ENCODE measurements at places on chromosomes 4 and X.

GRCh38 chr4:38016698-38017097, 56.5 kb downstream of the PTTG2 start:
- no peak for DNase-seq

- peak; percentile 62 for DNase-seq
Measured at GRCh38 chrX:10636337-10636736, 16.0 kb upstream of the MID1 start.

- no peak for DNase-seq
Measured at GRCh38 chrX:114178126-114178525, 405.8 kb upstream of the HTR2C start.

- DNase-seq, result no peak
Measured at GRCh38 chr4:186920992-186921391, 197.3 kb upstream of the FAT1 start.

DNA sequence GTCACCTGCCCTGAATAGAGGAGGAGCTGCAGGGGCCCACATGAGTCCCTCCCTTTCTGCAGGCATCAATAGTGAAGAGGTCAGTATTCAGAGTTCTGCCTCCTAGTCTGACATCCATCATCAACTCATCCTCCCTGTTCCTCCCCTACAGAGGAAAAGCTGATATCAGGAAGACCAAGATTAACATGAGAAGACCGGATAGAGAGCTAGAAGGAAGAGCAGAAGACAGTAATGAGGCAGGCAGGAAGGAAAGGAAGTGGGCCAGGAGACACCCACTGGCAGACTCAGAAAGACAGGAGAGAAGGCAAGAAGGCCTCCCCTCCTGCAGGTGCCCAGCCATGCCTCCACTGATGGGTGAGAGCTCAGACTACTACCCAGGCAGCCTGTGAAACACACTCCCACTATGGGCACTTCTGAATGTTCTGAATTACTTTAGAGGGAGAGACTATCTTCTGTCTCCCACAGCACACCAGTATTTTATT, 74.6 kb downstream of the CC2D2A start:
- no peak for DNase-seq

GRCh38 chr4:53924333-53925049, 139.9 kb downstream of the CHIC2 start:
- no peak for DNase-seq

- no peak for DNase-seq
Measured at GRCh38 chrX:118350706-118351105, 4.8 kb downstream of the WDR44 start.

GRCh38 chr4:4735870-4736269, 123.6 kb upstream of the MSX1 start:
- DNase-seq, result no peak

Data from fibroblast of skin of back (primary cell).